ENCODE measurements at places on chromosomes 2 and 18.
A peak's percentile ranks its signal among the peaks of the same experiment; 100 is the strongest.

- H3K27me3 ChIP-seq: no peaks in the 10 kb centered on the region
- no peak overlapping the region for H3K4me3 ChIP-seq
These were observed 89.9 kb upstream of the EPC2 start for GRCh38 chr2:148554459-148555247.

- H3K36me3 ChIP-seq: no peaks in the 10 kb centered on the region
- H3K27ac ChIP-seq: no peak overlapping the region
- H3K27me3 ChIP-seq: peaks cover 3% of the 10 kb centered on the region
- H3K4me3 ChIP-seq: no peak overlapping the region
- no peaks in the 10 kb centered on the region for H3K4me1 ChIP-seq
These were observed 362.8 kb downstream of the FBXO15 start for GRCh38 chr18:73784853-73785252.

GRCh38 chr2:55511508-55512124, 7.9 kb upstream of the CFAP36 start:
- H3K27me3 ChIP-seq: no peaks in the 10 kb centered on the region
- no peak overlapping the region for H3K4me3 ChIP-seq
- H3K36me3 ChIP-seq: no peaks in the 10 kb centered on the region
- DNase-seq: no peak
- H3K27ac ChIP-seq: no peak overlapping the region
- no peaks in the 10 kb centered on the region for H3K4me1 ChIP-seq

DNA sequence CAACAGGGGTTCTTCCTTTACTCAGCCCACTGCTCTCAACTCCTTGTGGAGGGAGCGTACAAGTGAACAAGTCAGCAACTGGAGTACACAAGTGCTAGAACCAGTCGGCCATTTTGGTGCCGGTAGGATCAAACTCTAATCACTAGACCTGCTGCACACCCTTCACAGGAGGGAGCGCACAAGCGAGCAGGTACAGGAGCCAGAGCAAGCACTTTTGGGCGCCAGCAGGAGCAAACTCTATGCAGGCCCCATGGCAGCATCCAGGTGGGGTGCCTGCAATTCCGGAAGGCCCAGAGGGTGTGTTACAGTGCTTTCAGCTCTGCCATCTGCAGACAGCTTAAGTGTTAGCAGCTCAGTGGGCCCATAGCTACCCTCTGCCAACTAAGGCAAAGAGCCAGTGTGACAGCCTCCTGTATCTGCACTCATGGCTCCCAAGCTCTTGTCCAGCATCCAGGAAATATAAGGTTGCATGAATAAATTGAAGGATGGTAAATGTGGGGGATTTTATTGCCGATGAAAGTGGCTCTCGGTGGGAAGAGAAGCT, 426.1 kb downstream of the DCC start:
- H3K4me3 ChIP-seq: no peak overlapping the region
- H3K36me3 ChIP-seq: no peaks in the 10 kb centered on the region
- H3K27me3 ChIP-seq: no peaks in the 10 kb centered on the region
- no peaks in the 10 kb centered on the region for H3K4me1 ChIP-seq
- H3K27ac ChIP-seq: no peak overlapping the region

DNA sequence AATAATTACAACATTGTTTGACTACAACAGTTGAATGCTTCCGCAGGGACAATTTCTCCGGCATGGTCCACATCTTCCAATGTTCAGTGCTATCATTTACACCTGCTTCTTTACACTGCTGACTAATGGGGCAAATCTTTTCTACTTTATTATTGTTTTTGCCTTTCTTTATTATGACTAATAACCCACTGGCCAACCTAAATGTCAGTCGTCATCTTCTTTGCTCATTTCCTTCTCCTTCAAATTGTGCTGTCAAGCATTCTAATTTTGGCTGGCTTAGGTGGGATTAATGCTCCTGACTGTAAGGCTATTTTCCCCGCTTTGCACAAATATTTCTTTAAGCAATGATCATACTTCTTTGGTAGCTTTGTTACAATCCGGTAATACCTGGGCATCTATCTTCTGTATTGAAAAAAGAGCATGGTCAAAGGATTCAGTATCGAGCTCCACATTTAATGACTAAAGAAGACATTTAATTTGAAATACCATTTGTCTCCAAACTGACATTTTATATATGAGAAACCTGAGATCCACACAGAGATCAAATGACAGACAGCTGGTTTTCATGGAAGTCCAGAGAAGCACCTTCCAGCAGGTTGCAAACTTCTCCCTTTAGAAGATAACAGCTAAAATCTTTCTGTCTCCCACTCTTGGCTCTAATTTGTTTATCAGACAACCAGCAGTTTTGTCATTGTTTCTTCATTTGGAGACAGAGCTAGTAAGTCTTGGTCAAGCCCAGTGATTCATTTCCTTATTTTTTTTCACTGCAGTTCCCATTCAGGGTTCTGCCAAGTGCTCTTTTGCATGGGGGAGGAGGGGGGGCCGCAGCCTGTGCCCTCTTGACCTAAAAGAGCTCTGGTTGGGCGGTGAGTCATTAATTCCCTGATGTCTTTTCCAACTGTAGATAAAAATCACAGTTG, 132.9 kb downstream of the SOCS6 start:
- H3K4me1 ChIP-seq: peaks cover 7% of the 10 kb centered on the region
- H3K36me3 ChIP-seq: no peaks in the 10 kb centered on the region
- no peak overlapping the region for H3K4me3 ChIP-seq
- no peak overlapping the region for H3K27ac ChIP-seq
- peaks cover 16% of the 10 kb centered on the region for H3K27me3 ChIP-seq
- peak; percentile 16 for DNase-seq

DNA sequence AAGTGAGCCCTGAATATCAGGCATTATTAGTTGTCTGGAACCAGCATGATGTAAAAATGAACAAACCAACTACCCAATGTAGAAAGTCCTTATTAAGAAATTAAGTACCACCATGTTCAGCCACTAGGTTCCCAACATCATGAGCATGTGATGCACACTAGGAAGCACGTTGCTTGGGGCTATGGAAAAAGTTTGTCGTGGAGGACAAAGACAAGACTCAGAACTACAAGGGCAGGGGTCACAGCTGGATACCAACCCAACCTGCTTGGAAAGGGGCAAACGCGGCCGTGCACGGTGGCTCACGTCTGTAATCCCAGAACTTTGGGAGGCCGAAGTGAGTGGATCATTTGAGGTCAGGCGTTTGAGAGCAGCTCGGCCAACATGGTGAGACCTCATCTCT, 64.0 kb downstream of the ADNP2 start:
- no peaks in the 10 kb centered on the region for H3K36me3 ChIP-seq
- peaks cover 6% of the 10 kb centered on the region for H3K4me1 ChIP-seq
- H3K27ac ChIP-seq: no peak overlapping the region
- H3K4me3 ChIP-seq: no peak overlapping the region

DNA sequence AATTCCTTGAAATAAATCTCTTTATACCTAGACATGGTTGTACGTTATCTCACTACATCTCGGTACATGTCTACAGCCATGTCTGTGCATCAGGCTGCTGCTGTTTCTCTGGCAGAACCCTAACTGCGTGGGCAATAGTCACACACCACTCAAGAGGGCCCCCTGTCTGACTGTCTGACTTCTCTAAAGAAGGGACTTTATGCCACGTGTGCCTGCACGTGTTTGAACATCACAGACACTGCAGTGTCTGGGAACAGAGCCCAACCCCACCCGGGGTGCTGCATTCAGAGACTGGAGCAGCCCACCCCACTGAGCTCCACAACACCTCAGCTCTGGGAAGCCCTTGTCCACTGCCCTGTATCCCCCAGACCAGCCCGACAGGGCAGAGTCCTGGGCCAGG, 55.0 kb downstream of the KIF1A start:
- no peaks in the 10 kb centered on the region for H3K4me1 ChIP-seq
- H3K27me3 ChIP-seq: no peaks in the 10 kb centered on the region
- no peak overlapping the region for H3K4me3 ChIP-seq
- DNase-seq: no peak

GRCh38 chr18:70044632-70045031, 97.0 kb upstream of the CD226 start:
- no peaks in the 10 kb centered on the region for H3K27me3 ChIP-seq
- no peak overlapping the region for H3K27ac ChIP-seq
- peaks cover 6% of the 10 kb centered on the region for H3K4me1 ChIP-seq
- peaks cover 13% of the 10 kb centered on the region for H3K36me3 ChIP-seq
- DNase-seq: no peak

- H3K27ac ChIP-seq: no peak overlapping the region
- peaks cover 8% of the 10 kb centered on the region for H3K4me1 ChIP-seq
- H3K4me3 ChIP-seq: no peak overlapping the region
- peaks cover 5% of the 10 kb centered on the region for H3K27me3 ChIP-seq
- DNase-seq: no peak
- no peaks in the 10 kb centered on the region for H3K36me3 ChIP-seq
These were observed 411.0 kb downstream of the LRATD1 start for GRCh38 chr2:15043336-15044058.

DNA sequence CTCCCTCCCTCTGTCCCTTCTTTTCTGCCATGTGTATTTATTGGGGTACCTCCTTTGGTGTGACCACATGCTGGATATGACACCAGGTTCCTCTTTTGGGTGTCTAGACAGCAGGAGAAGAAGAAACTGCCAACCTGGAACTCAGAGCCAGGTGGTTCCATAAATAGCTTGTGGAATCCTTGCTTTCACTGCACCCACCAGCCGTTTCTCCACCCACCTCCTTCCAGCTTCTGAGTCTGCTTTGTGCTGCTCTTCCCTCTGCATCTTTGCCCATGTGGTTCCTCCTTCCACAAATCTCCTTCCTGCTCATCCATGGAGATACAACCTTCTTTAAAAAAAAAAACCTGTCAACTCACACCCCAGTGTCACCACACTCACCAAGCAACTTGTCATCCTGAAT, 80.2 kb upstream of the SKOR2 start:
- DNase-seq: no peak
- no peaks in the 10 kb centered on the region for H3K36me3 ChIP-seq
- H3K4me1 ChIP-seq: no peaks in the 10 kb centered on the region
- no peak overlapping the region for H3K27ac ChIP-seq
- H3K27me3 ChIP-seq: peaks cover 8% of the 10 kb centered on the region

- H3K4me3 ChIP-seq: no peak overlapping the region
- no peaks in the 10 kb centered on the region for H3K36me3 ChIP-seq
- no peak overlapping the region for H3K27ac ChIP-seq
- no peaks in the 10 kb centered on the region for H3K4me1 ChIP-seq
- no peak for DNase-seq
These were observed 93.4 kb upstream of the FN1 start for GRCh38 chr2:215529271-215529670.

- no peaks in the 10 kb centered on the region for H3K36me3 ChIP-seq
- DNase-seq: no peak
- peaks cover 4% of the 10 kb centered on the region for H3K27me3 ChIP-seq
- no peak overlapping the region for H3K27ac ChIP-seq
These were observed 82.8 kb upstream of the DSEL start for GRCh38 chr18:67599277-67599676.

GRCh38 chr2:203887677-203888076, 20.1 kb downstream of the CTLA4 start:
- no peak overlapping the region for H3K4me3 ChIP-seq
- no peak for DNase-seq
- peaks cover 67% of the 10 kb centered on the region for H3K4me1 ChIP-seq
- peaks cover 2% of the 10 kb centered on the region for H3K36me3 ChIP-seq

DNA sequence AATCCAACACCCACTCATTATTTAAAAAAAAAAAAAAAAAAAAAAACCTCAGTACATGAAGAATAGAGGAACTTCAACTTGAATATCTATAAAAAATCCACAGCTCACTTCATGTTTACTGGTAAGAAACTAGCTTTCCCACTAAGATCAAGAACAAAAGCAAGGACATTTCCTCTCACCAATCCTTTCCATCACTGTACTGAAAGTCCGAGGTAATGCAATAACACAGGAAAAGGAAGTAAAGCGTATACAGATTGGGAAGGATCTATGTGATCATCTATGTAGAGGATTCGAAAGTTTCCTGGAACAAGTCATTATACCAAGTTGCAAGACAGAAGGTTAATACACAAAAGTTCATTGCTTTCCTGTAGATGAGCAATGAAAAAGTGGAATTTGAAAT, 63.2 kb downstream of the ROCK2 start:
- DNase-seq: no peak
- H3K36me3 ChIP-seq: peaks cover 64% of the 10 kb centered on the region
- H3K4me3 ChIP-seq: no peak overlapping the region
- H3K4me1 ChIP-seq: peaks cover 9% of the 10 kb centered on the region
- no peaks in the 10 kb centered on the region for H3K27me3 ChIP-seq
- no peak overlapping the region for H3K27ac ChIP-seq

- H3K27me3 ChIP-seq: no peaks in the 10 kb centered on the region
- no peak overlapping the region for H3K4me3 ChIP-seq
- H3K36me3 ChIP-seq: no peaks in the 10 kb centered on the region
- H3K4me1 ChIP-seq: peaks cover 73% of the 10 kb centered on the region
- peak; percentile 71 for DNase-seq
These were observed 128.0 kb downstream of the ARL4C start for GRCh38 chr2:234368861-234369261.

DNA sequence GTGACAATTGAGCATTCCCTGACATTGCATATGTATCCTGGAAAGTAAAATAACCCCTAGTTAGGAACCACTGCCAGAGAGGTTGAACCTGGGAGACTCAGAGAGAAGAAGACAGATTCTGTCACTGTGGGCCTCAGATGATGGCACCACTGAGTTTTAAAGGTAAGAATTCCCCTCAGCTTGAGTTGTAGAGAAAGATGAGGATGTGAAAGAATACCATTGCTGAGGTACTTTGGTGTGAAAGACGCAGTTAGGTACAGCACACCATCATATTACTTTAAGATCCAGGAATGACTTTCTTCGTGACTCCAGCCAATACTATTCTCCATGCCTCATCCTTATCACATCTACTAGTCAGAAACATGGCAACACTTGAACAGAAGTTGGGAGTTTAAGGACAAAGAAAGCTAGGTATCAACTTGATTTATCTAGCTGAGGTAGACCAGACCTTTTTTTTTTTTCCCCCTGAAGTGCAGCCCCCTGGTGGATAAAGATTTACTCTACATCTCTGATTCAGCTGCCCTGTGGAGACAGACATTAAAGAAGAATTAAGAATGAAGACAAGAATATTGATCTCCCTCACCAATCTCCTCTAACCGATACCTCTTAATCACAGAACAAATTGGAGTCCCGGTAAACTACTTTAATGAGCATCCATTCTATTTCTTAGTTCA, 630.5 kb upstream of the FANCL start:
- H3K4me3 ChIP-seq: no peak overlapping the region
- peaks cover 4% of the 10 kb centered on the region for H3K4me1 ChIP-seq
- no peaks in the 10 kb centered on the region for H3K36me3 ChIP-seq
- H3K27me3 ChIP-seq: no peaks in the 10 kb centered on the region

GRCh38 chr2:149383340-149383739, 53.0 kb downstream of the LYPD6 start:
- H3K4me1 ChIP-seq: no peaks in the 10 kb centered on the region
- no peak overlapping the region for H3K27ac ChIP-seq
- no peak overlapping the region for H3K4me3 ChIP-seq
- H3K27me3 ChIP-seq: peaks cover 3% of the 10 kb centered on the region

- no peak overlapping the region for H3K27ac ChIP-seq
- peak overlapping the region; percentile 67 for H3K4me3 ChIP-seq
- DNase-seq: no peak
- H3K4me1 ChIP-seq: peaks cover 7% of the 10 kb centered on the region
- no peaks in the 10 kb centered on the region for H3K36me3 ChIP-seq
These were observed 1.3 kb downstream of the OSBPL6 start for GRCh38 chr2:178195390-178196166.

Measured in activated CD4-positive, alpha-beta T cell treated with anti-CD3 and anti-CD28 coated beads for 36 hours (primary cell).